ENCODE measurements at places on chromosomes 7 and 10. TPM values are rescaled to one million over a fixed set of nuclear protein-coding genes. Genes with fewer than 3 reads are reported as not detected.

Gene GPR37
- polyA plus RNA-seq, result 1.0 TPM

GRCh38 chr10:90919683-90920574 lies 958 bp downstream of the ANKRD1 start:
- DNase-seq, result no peak

DNA sequence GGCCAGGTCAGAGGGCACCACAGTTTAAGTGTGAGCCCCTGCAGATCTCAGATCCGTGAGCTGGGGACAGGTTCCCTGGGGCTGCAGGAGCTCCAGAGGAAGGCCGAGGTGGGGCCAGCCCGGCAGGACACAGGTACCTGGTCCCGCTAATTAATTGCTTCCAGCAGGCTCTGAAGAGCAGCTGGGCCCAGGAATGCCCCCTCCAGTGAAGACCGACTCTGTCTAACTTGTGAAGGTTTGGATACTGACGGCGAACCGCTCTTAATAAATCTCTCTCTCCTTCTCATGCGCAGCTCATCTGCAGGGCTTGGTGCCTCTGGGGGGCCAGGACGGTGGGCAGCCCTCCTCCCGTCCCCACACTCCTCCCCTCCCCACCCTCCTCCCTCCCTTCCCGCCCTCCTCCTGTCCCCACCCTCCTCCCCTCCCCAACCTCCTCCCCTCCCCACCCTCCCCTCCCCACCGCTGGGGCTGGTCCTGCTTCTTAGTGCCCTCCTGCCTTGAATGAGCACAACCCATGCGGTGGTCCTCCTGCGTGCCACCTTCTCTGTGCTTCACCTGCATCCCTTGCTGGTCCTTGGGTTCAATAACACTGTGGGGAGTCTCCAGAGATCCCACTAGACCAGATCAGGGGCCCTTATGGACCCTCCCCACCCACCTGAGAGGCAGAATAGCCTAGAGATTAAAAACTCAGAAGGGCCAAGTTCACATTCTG lies 38.3 kb downstream of the PDGFA start:
- no peak for DNase-seq

Gene DPP6
- 48.4 TPM for polyA plus RNA-seq

GRCh38 chr7:39923091-39923490 lies 27.0 kb upstream of the CDK13 start:
- DNase-seq, result no peak

- DNase-seq, result no peak
Observed at GRCh38 chr10:78137147-78137546, 103.5 kb downstream of the RPS24 start.

- DNase-seq, result no peak
Observed at GRCh38 chr7:140696024-140696679, 356 bp upstream of the NDUFB2 start.

- DNase-seq, result no peak
Observed at GRCh38 chr7:85890244-85890811, 703.5 kb upstream of the SEMA3D start.

- no peak for DNase-seq
Observed at GRCh38 chr10:11950325-11951018, 92.1 kb downstream of the UPF2 start.

DNA sequence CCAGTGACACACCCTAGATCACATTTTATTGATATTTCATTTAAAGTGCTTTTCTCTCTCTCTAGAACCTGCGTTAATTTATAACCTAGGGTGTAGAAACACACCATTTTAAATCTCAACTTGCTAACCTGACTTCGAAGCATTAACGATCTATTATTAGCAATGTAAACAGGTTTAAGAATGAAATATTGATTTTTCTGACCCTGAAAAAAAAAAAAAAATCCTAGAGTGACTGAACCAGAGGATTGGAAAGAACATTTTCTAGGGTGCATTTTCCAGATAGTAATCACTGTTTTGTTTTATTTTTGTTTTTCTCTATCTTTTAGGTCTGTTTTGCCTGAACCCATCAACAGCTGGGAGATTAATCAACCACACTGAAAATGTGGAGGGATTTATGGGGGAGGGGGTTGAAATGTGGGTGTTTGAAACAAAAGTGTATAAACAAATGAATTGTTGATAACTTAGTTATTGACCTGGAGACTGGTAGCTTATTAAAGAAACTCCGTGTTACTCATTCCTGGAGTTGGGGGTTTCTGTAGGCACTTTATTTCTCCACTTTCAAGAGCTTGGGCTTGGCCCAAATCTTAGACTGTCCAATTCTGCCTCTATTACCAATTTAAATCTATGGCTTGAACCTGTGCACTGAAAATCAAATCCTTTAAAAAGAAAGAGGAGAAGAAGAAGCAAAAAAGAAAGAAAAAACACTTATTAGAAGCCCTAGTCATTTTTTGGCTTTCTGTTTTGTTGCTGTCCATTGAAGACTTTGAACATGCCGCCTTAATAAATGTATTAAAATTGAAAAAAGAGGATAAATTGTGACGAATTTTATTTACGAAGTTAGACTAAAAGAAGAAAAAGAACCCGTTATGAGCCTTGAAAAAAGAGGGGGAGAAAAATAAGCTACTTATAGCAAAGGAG lies 2.8 kb downstream of the HOXA2 start:
- no peak for DNase-seq

- no peak for DNase-seq
Observed at GRCh38 chr7:108461840-108462239, 5.6 kb upstream of the NRCAM start.

DNA sequence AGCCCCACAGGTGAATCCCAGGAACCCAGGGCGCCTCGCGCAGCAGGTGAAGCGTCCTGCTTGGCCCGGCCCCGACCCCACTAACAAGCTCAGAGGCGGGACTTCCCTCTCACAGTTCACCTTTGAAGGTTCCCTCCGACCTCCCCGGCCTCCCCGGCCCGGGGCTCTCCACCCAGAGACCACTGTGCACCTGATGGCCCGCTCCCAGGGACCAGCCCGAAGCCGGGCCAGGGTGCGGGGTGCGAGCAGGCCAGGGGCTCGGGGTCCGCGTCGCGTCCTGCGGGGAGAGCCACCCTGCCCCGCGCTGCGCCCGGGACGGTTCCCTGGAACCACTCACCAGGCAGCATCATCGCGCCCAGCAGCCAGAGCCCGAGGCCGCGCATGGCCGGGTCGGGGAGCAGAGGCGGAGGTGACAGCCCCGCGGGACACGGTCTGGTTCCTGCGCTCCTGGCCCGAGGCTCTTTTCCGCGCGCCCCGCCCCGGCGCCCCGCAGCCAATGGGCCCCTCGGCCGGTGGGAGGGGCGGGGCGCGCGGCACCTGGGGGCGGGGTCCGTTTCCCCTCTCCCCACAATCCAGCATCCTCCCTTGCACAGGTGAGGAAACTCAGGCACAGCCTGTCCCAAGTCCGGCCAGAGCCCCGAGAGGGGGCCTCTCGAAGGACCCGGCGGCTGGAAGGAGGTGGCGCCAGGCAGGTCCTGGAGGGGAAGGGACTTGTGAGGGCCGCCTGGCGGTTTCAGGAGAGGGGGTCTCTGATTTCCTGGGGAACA lies at the start of gene ADAM8:
ADAM8 (minus strand) TSS at position 434 of the 767 bp plus-strand sequence; CDS start at position 383, 51 bp downstream.
- no peak for DNase-seq

Gene CHN2
- 16.7 TPM for polyA plus RNA-seq
